Forelimb muscle (tissue), 1 donor: ENCODE measurements at places on chromosomes 16 and 17. TPM values are rescaled to one million over a fixed set of nuclear protein-coding genes. Genes with fewer than 3 reads are reported as not detected.

GRCh38 chr16:49491106-49491670, 117.6 kb downstream of the C16orf78 start:
- no peak for DNase-seq

The COL1A1 gene
- 3,500 TPM for polyA plus RNA-seq

The MT4 gene
- not detected for polyA plus RNA-seq

- DNase-seq, result no peak
Measured at GRCh38 chr16:78142788-78143187, 43.3 kb downstream of the WWOX start.

- DNase-seq, result no peak
Measured at GRCh38 chr16:86320237-86320595, 190.1 kb upstream of the FOXF1 start.

The WFDC1 gene
- polyA plus RNA-seq, result 1.8 TPM

DNA sequence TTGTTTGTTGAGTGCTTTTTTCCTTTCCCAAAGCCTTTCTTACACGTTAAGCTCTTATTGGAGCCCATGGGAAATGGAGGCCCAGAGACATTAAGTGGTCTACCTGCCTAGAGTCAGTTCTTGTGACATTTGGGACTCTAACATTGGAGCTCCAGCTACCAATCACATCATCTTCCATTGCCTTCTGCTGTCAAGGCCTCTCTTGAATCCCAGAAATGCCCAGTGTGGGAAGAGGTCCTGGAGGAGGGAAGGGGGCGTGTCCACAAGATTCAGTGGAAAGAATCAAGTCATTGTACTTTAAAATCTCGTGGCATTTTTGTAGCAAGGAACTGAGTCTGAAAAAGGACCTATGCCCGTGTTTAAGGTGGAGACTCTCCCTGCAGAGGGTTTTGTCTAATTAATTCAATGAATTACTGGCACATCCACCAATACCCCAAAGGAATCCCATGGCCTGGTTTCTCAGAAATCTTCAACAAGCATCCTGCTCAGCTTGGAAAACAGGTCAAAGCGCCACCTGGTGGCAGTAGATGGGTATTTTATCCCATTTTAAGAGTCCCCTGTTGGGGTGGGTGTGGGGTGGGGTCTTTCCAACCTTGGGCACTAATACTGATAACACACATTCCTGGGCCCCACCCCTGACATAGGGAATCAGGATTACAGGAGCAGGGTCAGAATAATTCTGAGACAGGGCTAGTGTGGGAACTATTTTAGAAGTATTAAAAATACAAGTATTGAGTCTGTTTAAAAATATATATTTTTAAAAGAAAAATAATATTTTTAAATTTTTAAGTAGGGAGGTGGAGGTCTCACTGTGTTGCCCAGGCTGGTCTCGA, 24.6 kb downstream of the GPT2 start:
- peak; percentile 28 for DNase-seq

DNA sequence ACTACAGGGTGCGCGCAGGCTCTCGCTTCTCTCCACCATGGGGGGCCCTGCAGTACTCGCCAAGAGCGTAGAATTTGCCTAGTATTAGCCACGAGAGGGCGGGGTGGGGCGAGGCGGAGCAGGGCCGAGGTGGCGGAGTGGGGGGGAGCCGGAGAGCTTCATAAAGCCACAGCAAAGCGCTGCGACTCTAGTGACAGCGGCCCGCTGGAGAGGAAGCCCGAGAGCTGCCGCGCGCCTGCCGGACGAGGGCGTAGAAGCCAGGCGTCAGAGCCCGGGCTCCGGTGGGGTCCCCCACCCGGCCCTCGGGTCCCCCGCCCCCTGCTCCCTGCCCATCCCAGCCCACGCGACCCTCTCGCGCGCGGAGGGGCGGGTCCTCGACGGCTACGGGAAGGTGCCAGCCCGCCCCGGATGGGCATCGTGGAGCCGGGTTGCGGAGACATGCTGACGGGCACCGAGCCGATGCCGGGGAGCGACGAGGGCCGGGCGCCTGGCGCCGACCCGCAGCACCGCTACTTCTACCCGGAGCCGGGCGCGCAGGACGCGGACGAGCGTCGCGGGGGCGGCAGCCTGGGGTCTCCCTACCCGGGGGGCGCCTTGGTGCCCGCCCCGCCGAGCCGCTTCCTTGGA, at the start of gene TBX21:
Gene TBX21 (plus strand): TSS at position 190 of the 627 bp plus-strand sequence. CDS start 219 bp downstream, at position 409.
- DNase-seq, result no peak

DNA sequence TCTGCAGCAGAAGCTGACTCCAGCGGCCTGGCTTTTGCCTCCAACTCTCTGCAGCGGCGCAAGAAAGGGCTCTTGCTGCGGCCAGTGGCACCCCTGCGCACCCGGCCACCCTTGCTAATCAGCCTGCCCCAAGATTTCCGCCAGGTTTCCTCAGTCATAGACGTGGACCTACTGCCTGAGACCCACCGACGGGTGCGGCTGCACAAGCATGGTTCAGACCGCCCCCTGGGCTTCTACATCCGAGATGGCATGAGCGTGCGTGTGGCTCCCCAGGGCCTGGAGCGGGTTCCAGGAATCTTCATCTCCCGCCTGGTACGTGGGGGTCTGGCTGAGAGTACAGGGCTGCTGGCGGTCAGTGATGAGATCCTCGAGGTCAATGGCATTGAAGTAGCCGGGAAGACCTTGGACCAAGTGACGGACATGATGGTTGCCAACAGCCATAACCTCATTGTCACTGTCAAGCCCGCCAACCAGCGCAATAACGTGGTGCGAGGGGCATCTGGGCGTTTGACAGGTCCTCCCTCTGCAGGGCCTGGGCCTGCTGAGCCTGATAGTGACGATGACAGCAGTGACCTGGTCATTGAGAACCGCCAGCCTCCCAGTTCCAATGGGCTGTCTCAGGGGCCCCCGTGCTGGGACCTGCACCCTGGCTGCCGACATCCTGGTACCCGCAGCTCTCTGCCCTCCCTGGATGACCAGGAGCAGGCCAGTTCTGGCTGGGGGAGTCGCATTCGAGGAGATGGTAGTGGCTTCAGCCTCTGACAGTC, 1.3 kb downstream of the PARD6A start:
- DNase-seq, result no peak

- no peak for DNase-seq
Measured at GRCh38 chr17:19372011-19372370, 6.3 kb upstream of the MAPK7 start.

The MT1F gene
- 1.6 TPM for polyA plus RNA-seq

DNA sequence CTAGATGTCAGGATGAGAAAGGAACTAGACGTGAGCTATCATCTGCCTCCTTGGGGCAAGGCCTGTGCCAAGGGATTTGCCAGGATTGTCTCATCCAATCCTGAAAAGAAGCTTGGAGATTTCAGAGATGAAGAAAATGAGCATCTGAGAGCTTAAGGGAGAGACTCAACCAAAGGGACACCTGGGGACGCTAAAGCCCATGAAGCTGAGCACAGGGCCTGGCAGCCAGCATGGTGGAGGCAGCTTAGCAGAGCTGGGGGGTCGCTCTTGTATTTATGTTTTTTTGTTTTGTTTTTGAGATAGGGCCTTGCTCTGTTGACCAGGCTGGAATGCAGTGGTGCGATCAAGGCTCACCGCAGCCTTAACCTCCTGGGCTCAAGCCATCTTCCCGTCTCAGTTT, 18.4 kb upstream of the GLIS2 start:
- DNase-seq, result no peak

DNA sequence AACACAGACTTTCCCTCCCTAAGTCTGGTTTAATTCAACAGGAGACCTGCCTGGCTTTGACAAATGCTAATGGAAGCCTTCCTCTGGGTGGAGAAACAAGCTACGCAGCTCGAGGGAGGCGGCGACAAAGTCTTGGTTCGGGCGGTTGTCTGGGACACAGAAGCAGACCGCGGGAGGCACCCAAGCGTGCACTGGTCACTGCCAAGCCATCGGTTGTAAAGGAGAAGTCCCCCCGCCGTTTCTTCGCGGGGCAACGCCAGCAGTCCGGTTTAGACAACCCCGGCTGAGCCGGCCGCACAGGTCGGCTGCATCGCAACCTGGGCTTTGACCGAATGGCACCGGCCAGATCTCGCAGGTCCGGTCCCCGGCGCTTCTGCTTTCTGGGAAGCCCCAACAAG, 586 bp downstream of the GLYR1 start:
- DNase-seq, result no peak

The ZNF423 gene
- polyA plus RNA-seq, result 26.2 TPM

DNA sequence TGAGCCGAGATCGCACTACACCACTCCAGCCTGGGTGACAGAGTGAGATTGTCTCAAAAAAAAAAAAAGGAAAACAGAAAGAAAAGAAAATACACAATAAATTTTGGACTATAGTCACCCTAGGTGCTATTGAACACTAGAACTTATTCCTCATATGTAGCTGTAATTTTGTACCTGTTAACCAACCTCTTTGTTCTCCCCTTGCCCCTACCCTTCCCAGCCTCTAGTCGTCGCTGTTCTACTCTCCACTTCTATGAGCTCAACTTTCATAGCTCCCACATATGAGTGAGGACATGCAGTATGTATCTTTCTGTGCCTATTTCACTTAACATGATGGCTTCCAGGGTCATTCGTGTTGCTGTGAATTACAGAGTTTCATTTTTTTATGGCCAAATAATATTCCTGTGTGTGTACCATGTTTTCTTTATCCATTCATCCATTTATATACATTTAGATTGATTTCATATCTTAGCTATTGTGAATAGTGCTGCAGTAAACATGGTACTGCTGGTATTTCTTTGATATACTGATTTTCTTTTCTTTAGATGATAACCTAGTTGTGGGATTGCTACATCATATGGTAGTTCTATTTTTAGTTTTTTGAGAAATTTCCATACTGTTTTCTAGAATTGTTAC, 28.3 kb downstream of the VPS35L start:
- DNase-seq, result no peak

GRCh38 chr17:28398280-28398981, 7.6 kb downstream of the SLC46A1 start:
- no peak for DNase-seq

DNA sequence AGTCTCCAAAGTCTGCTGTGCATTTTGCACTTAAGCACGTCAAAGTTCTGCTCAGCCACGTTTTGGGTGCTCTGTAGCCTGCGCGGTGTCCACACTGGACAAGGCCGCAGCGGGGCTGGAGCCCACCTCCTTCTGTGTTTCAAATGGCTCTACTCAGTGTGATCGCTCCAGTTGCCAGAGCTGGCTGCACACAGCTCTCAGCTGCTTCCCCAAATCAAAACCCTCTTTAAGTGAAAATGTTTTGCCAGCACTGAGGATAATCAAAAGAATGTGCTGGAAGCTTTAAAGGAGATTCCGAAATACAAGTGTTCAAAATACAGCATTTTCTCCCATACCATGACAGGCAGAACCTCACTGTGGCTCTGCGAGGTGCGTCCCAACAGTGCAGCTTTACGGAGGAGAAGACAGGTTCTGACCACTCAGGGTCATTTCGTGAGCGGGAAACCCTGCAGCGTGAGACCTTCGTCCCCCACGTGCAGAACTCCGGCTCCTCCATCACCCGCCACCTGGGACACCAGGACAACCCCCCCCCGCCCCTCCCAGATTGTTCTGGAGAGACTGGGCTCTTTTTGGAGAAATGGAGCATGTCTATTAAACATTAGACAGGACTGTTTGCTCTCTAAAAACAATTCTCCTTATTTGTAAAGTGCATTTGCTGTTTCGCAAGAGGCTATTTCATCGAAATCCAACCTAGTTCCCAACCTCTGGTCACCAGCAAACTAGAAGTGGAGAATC, 16.6 kb downstream of the TBC1D16 start:
- DNase-seq, result no peak

GRCh38 chr17:3835410-3836229, 10.4 kb downstream of the NCBP3 start:
- DNase-seq, result no peak

DNA sequence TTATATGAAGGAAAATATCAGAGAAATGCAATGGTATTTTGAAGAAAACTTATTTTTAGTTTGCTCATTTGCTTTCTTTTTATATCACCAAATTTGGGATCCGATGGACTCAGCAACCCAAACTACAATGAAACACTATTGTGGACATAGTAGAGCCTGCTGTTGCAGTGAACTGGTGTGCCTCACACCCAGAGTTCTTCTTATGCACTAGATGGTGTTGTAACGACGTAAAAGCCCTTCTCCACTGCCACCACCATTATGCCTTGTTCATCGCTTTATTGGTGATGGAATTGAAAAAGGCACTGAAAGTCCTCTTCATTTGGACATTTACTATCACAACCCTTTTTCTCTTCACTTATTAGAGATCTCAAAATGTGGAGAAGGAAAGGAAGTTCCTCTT, 381.3 kb downstream of the CDH8 start:
- DNase-seq, result no peak

GRCh38 chr17:12831839-12832238, 42.5 kb downstream of the ARHGAP44 start:
- no peak for DNase-seq

The ZNF624 gene
- polyA plus RNA-seq, result 5.4 TPM

The PABPN1L gene
- polyA plus RNA-seq, result 0.11 TPM

DNA sequence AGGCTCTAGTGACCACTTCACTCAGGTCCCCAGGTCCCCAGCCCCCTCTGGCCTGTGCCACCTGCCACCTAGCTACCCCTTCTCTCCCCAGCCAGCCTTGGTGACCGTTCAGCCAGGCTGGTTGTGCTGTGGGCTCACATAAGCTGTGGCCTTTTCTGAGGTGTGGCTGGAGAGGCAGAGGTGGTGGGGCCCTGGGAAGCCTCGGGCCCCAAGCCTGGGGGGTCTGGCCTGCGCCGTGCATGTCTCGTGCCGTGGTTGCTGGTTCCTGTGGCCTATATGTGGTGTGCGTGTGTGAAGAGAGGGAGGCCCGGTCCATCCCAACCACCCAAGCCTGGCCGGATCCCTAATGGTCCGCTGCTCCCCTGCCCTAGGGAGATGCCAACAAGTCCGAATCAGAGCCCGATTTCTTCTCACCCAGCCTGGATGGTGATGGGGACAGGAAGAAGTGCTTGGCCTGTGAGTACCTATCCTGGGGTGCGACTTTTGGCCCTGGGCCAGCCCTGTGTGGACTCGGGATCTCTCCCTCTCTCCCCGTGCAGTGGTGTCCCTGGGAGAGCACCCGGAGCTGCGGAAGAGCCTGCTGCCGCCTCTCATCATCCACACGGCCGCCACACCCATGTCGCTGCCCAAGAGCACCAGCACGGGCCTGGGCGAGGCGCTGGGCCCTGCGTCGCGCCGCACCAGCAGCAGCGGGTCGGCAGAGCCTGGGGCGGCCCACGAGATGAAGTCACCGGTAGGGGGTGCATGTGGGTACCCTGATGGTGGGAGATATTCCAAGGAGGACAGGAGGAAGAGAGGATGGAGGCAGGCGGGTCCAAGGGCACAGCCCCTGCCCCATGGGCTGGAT, 35.9 kb downstream of the CACNA1G start:
- DNase-seq, result no peak

DNA sequence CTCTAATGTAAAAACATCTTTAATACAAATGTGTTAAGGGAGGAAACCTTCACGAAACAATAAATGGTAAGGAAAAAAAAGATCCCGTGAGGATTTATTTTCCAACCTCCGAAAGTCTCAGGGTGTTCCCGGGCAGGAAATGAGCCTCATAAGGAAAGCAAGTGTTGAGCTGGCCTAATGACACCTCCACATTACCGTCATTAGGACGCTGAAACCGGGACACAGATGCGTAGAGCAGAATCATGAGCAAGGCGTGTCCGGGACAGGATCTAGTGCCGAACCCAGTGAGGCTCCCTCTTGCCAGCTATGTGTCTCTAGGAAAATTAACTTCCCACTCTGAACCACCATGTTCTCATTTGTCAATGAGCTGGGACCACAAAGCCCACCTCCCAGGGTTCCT, 22.7 kb upstream of the CYTH1 start:
- DNase-seq, result no peak
